HEK293T (cell line): ENCODE measurements at places on chromosomes 3 and 15.

GRCh38 chr15:29874977-29875376, 52.7 kb upstream of the TJP1 start:
- DNase-seq: no peak

- no peak for DNase-seq
Measured at GRCh38 chr3:54901906-54902685, 25.8 kb downstream of the LRTM1 start.

- DNase-seq: no peak
Measured at GRCh38 chr15:73918784-73919183, 7.5 kb upstream of the LOXL1 start.

DNA sequence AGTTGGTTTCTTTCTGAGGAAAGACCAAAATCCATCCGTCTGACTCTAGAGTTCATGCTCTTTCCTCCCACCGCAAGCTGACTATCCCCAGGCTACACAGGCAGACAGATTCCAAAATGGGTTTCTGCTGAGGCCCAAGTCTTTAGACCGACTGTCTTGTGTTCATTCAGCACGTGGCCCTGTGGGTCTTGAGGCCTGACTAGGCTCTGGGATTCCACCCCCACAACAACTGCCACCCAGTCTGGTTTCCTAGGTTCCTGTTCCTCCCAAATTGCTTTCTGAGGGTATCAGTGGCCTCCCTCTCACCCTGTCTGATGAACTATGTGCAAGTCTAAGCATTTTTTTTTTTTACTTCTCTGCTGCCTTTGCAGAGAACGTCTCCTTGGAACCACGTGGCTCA, 67.7 kb downstream of the CYP19A1 start:
- no peak for DNase-seq

GRCh38 chr15:80526556-80527340, 122.6 kb downstream of the ARNT2 start:
- DNase-seq: no peak

- no peak for DNase-seq
Measured at GRCh38 chr3:187112934-187113793, 26.1 kb downstream of the RPL39L start.

GRCh38 chr15:90037511-90037860, 36.4 kb downstream of the ZNF710 start:
- DNase-seq: no peak

GRCh38 chr15:50944672-50945071, 36.2 kb downstream of the AP4E1 start:
- no peak for DNase-seq

GRCh38 chr3:137760341-137761098, 3.6 kb upstream of the SOX14 start:
- no peak for DNase-seq

DNA sequence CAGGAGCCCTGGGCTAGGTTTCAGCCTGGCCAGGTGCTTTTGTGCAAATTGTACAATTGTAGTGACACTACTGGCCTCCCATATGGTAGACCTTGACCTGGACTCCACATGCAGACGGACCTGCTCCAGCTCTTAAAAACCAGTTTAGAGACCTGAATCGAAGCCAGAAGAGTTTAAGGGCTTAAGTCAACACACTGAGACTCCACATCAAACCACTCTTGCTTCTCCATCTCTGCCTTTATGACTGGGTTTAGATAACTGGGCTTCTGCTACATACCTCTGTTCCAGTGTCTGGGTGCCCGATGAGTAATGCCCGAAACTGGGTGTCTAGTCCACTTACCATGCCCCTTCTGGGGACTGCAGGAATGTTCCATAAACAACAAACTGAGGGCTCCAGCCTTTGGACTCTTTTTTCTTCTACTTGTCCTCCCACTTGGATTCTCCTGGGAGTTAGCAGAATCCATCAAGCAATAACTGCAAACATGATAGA, 32.8 kb downstream of the TMEM212 start:
- DNase-seq: no peak

GRCh38 chr3:197520311-197521276, 35.2 kb downstream of the BDH1 start:
- no peak for DNase-seq

DNA sequence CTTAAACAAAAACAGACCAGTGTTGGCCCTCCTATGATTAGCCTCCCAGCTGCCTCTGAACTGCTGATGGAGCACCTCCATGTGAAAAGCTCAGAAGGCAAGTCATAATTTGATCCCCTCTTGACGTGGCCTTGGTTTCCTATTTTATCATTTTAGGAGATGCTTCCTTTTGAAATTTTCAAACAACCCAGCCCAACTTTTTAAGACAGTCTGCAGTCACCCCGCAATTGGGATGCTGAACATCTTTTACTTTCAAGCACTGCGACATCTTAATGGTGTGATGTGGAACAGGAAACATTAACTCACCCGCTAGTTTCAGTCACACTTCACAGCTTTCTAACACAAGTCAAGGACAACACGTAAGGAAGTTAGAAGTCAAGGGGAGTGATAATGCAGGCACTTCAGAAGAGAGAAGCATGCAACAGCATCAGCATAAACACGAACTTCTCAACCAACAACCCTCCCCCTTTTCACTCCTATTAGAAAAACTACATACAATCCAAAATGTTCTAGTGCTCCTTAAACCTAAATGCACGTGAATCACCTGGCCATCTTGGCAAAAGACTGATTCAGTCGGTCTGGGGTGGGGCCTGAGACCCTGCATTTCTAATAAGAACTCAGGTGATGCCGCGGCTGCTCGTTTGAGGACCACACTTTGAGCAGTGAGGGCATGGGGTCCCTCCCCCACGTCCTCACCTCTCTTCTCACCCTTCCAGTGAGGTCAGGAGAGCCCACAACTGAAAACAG, 161.5 kb downstream of the FOXP1 start:
- no peak for DNase-seq

- DNase-seq: peak; percentile 20
Measured at GRCh38 chr3:156812521-156813335, 13.4 kb upstream of the LEKR1 start.

DNA sequence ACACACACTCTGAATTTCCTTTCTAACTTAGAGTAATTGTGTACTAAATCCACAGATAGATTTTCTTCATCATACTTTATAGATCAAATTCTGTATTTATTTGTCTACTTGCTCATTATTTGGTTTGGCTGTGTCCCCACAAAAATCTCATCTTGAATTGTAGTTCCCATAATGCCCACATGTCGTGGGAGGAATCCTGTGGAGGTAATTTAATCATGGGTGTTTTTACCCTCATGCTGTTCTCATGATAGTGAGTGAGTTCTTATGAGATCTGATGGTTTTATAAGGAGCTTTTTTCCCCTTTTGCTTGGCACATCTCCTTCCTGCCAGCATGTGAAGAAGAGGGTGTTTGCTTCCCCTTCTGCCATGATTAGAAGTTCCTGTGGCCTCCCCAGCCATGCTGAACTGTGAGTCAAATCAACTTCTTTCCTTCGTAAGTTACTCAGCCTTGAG, 198.3 kb upstream of the TGFBR2 start:
- DNase-seq: no peak

GRCh38 chr3:32347343-32348125, 44.1 kb upstream of the CMTM7 start:
- DNase-seq: no peak

- DNase-seq: no peak
Measured at GRCh38 chr3:26589678-26590077, 32.9 kb upstream of the LRRC3B start.

DNA sequence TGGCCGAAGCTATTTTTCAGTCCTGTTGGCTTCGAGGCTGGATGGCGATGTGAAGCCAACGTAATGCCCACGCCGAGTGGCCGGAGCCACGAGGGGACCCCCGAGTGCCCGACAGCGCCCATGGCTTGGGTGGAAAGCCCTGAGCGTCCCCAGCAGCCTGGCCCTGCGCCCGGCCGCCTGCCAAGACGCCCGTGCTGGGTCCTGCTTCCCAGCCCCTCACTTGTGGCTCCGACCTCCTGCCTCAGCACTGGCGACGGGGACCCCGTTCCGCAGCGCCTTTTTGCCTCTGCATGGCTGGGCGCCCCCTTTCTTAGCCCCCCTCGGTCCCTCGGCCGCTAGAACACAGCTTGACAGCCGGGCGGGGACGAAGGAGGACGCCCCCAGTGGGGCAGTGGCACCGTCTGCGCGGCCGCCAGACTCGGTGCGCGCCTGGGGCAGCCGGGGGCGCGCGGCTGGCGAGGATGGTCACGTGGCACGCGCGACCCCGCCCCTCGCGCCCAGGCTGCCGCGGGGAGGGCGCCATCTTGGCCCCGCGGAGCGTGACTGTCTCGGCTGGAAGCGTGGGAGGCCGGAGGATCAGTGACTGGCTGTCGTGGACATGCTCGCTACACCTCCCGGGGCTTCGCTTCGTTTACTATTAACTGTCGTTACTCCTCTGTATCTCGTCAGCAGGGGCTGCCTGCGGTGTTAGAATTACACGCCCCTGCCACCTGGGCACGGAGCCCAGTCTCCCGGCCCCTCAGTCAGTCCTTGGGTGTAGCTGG, 626 bp upstream of the GPR176 start:
- DNase-seq: peak; percentile 74

DNA sequence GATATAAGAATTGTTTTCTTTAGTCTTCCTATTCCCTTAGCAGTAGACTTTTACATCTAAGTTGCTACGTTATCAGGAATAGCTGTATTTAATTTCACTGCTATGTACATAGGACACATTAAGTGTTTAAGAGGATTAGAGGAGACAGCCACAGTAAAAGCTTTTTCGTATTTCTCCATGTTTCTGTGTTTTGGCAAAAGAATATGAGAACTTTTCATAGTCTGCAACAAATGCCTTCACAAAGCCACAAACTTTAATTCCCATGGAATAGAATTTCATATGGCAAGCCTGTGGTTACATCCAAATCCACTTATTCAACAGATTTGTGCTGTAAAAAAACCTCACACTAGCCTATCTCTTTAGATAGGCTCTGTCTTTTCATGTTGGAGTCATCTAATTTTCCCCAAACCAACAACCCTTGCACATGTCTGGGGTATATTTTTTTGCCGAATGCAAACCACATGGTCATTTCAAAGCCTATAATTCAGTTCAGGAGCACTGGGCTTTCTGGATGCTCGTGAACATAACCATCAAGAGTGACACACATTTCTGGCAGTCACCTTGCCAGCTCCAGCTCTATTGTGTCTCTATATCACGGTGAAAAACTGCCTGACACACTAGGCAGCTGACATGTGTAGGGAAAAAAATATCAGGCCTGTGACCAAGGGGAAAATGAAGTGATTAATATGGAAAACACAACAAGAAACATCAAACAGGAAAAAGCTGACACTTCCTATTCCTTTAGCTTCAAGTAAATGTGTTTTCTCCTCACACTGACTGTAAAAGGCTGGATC, 19.2 kb downstream of the PLD1 start:
- DNase-seq: no peak

- no peak for DNase-seq
Measured at GRCh38 chr3:46512191-46512749, 14.5 kb downstream of the RTP3 start.

DNA sequence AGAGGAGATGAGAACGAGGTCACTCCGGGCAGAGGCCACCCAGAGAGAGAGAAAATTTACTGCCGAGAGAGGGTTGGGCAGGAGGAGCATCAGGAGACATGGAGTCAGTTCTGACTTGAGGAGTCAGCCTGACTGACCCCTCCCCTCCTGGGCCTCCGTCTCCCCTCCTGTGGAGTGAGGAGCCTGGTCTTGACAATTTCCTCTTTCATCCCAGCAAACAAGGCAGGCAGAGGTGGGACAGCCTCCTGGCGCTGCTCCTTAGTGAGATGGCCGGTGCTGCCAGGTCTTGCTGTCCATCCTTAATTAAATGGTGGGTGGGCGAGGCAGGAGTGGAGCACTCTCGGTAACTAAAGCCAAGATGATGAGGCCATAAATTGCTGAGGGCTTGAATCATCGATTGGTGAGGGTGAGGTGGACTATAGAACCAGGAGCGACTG, 60.6 kb downstream of the CYP11A1 start:
- DNase-seq: no peak

- no peak for DNase-seq
Measured at GRCh38 chr3:148534089-148534988, 163.4 kb upstream of the AGTR1 start.

DNA sequence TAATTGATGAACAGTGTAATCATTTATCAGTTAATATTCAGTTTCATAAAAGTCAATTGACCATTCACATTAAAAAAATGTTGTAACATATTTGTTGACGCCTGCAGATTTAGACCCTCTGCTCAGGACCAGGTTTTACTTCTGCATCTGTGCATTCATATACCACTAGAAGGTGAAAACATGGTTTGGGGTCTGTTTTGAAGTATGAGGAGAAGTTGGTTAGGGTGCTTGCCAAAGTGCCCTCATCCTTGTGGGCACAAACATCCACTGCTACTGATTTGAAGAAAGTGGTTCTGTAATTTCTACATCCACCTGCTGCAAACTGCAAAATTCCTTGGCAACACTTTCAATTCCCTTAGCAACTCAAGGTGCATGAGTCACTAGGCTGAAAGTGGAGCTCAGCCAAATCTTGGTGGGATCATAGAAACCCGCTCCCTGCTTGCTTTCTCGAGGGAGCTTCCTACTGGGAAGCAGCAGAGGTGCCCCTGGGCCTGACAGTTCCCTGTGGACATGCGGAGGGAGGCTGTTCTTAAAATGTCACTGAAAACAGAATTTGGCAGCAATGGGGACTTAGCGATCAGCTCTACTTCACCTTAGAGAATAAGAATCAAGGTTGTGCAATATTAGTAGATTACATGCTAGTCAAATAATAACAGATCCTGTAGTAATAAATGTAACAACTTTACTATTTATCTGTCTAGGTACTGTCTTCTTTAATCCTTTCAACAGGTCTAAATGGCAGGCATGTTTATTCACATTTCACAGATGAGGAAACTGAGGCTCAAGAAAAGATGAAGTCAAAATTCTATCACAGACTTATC, 301.0 kb upstream of the TBL1XR1 start:
- DNase-seq: no peak

DNA sequence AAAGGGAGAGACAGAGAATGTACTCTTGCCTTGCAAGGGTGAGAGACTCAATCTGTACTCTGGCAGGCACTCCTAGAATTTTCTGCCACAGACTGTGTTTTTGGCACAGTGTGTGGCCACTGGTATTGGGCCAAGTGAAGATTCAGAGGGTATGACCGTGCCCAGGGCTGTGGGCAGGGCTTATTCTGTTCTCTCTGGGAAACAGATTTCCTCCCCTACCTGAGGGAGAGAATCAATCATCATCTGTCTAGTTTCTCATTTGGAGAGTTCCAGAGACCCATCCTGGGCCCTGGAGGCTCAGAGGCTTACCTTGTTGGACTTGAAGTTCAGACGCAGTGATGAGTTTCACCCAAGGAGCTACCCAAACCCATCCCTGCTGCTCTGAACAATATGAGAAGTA, 28.2 kb downstream of the CSTA start:
- no peak for DNase-seq

DNA sequence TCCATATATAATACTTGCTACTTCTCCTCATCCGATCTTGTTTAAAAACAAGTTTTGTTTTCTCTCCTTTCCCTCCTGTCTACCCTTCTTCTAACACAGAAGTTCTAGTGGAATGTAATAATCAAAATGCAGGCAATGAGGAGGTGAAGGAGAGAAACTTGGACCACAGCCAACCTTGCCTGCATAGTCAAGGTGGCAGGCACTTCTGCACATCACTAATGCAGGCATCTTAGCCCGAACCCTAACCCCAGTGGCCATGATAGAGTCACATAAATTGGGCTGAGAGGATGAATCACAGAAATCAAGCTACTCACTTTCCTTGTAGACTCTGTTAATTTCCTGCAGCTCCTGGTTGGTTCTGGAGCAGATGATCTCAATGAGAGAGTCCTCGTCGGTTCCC, 41.0 kb downstream of the ANXA2 start:
- no peak for DNase-seq
